ENCODE measurements at places on chromosomes 16 and 17.

- no peak for DNase-seq
These were observed 273.1 kb downstream of the PHKB start for GRCh38 chr16:47734081-47734857.

DNA sequence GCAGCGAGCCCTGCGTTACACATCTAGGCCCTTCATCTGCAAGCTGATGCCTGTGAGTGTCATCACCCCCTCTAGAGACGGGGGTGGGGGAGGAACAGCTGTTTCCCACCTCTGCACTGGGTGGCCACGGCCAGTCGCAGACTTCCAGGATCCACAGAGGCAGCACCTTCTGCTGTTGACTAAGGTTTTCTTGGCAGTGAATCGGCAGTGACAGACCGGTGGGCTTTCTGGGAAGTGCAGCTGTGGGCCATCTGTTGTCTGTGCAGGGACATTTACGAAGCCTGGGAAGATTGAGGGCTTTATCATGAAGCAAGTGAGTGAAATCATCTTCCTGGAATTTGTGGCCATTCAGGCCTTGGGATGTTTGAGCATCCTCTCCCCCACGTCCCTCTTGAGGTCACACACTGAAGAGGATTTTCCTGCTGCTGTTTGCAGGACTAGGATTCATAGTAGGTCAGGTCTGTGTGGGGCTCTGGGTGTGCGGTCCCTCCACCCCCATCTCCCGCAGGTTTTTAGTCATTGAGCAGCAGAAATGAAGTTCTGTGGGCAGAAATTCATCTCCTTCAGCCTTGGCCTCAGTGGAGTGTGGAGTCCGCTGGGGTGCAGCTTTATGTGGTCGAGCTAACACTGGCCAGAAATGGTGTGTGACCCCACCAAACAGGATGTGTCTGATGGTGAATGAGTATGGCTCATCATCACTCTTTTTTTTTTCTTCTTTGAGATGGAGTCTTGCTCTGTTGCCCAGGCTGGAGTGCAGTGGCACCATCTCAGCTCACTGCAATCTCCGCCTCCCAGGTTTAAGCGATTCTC, 12.0 kb downstream of the PGS1 start:
- DNase-seq: no peak

DNA sequence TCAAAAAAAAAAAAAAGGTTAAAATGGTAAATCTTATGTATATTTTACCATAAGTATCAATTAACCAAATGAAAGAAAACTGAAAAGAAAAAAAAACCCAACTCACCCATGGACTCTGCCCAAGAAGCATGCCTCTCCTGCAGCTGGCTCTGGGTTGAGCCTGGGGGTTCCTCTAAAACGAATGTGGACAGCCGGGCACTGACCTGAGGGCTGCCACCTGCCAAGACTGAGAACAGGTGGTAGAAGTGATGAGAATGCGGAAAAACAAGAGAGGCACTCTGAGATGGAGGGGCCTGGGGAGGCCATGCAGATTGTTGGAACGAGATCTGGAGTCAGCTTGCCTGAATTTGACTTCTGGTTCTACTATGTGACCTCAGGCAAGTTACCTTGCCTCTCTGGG, 85.5 kb upstream of the MSI2 start:
- no peak for DNase-seq

- no peak for DNase-seq
These were observed 9.0 kb upstream of the MTSS2 start for GRCh38 chr16:70694868-70695218.

DNA sequence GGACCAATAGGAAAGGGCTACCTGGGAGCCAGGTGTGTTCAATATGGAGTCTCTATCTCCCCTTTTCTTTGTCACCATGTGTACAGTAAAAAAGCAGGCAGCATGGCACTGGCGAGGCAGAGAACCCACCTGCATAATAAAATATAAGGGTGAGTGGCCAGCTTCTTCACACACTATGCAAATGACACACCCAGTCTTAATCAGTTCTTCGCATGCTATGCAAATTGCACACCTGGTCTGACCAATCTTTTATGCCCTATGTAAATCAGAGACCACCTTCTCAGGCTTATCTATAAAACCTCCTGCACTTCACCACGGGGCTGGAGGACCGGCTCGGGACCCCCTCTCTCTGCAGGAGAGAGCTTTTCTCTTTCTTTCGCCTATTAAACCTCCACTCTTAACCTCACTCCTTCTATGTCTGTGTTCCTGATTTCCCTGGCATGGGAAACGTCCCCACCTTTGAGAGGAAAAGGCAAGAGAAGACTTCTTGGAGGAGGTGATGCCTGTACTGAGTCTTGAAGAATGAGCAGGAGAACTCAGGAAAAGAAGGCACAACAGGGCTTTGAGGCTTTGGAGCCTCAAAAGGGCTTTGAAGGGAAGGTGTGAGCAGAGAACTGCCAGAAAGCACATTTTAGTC, 502.1 kb downstream of the GRIN2A start:
- no peak for DNase-seq

DNA sequence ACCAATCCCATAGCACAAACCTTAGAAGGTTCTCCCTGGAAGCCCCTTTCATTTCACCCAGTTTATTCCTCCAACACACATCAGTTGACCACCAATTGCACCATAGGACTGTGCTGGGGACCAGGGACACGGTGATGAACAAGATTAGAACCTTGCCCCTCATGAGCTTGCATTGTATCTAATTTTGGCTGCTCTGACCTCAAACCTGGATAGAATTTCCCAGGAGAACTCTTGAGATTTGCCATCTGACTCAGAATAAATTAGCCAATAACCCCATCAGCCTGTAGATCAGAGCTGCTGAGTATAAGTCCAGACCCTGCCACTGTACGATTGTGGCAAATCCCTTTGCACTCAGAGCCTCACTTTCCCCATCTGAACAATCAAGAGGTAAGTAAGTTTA, 52.1 kb downstream of the CDH11 start:
- DNase-seq: no peak

- no peak for DNase-seq
These were observed 37.8 kb downstream of the CYB5D2 start for GRCh38 chr17:4180791-4181190.

DNA sequence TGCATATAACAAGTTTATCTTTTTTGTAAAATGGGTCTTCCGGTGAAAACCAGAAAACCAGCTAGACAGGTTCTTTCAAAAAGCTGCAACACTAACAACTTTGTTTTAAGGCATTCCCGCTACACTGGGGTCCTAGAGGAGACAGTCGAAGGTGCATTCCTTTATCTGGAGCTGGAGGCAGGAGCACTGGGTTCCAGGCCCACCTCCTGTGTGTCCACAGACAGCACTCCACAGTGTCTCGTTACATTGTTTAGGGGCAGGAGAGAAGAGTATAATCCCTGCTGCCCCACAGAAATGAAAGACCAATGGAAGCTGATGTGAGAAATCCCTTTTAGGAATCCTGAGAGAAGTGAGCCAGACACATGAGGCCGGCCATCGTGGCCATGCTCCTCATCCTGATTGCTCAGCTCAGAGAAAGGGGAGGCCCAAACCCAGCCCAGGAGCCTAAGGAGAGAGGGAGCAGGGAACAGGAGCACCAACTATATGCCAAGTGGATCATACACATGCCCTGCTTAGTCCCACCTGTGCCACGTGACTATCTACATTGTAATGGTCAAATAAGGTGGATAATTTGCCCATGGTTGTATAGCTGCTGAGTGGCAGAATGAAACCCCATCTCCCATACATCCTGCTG, 59.5 kb downstream of the CCDC182 start:
- DNase-seq: no peak

- no peak for DNase-seq
These were observed 17.9 kb upstream of the HEXD start for GRCh38 chr17:82400206-82400605.

- DNase-seq: no peak
These were observed 16.0 kb upstream of the TANC2 start for GRCh38 chr17:62950067-62950466.

DNA sequence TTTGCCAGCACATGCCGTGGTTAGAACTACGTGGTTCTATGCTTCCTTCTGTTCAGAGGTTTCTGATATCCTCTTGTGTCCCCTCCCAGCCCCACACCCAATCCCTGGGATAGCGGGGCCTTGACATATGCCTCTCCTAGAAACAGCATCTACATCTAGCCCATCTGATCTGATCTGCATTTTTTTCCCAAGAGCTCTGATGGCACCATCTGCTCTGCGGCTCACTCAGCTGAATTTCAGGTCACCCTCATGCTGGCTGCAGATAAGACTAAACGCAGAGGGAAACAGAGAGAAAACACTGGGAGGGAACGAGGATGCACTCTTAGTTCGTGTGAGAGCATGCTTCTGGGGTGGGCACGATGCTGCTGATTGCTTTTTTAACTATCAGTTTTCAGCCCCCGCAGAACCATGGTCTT, 10.7 kb downstream of the WIPI1 start:
- no peak for DNase-seq

DNA sequence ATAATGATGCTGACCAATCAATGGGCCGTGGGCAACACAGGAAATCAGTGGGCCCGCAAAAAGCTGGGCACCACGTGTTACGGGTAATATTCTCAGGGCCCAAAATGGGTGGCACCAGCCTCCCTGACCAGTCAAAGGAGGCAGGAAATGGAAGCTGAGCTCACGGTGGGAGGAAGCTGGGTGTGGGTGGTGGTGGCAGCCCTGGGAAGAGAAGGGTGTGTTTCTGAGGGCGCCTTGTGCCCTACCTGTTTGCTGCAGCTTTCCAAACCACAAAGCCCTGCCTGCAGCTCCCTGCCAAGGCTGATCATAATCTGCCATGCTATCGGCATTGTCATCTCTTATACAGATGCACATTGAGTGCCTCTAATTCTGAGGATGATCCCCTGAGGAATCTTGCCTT, 457.9 kb downstream of the SLC39A11 start:
- DNase-seq: no peak

- no peak for DNase-seq
These were observed 59.0 kb upstream of the ATP2A3 start for GRCh38 chr17:4023220-4023619.

DNA sequence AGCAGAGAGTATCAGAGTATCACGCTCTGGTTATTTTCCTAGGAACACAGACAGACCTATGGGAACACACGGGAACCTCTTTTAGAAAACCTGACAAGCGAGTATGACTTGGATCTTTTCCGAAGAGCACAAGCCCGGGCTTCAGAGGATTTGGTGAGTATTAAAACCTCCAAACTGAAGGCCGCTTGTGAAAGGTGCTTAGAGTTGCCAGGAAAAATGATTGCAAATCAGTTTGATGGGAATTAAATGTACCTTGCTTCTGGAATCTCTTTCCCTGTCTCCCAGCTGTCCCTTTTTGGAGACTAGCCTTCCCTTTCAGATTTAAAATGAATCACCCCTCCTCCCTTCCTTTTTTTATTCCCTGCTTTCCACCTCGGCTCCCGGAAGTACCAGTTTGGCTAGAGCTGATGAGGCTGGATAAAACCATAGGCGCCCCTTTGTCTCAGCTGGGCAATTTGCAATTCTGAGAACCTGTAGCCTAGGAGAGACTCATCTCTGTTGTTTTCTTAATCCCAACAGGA, 27.3 kb downstream of the KAT7 start:
- DNase-seq: no peak

- DNase-seq: no peak
These were observed 5.0 kb upstream of the ALDH3A1 start for GRCh38 chr17:19753051-19753509.

DNA sequence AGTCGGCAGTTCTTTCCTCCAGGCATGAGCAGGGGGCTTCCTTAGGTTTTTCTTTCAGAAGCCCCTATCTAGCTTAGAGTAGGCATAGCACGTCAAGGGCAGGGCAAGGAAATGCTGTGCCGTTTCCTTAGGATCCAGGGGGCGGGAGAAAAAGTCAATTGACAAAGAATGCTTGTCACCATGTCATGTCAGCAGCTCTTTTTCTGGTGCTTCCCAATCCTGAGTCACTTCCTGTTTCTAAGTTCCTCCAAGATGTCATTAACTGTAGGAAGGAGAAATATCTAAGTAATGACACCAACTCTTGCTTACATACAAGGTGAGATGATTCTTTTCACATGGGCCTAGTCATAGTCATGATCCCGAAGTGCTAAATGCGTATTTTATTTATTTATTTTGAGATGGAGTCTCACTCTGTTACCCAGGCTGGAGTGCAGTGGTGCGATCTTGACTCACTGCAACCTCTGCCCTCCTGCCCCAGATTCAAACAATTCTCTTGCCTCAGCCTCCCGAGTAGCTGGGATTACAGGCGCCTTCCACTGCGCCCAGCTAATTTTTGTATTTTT, 35.2 kb downstream of the GJC1 start:
- no peak for DNase-seq

DNA sequence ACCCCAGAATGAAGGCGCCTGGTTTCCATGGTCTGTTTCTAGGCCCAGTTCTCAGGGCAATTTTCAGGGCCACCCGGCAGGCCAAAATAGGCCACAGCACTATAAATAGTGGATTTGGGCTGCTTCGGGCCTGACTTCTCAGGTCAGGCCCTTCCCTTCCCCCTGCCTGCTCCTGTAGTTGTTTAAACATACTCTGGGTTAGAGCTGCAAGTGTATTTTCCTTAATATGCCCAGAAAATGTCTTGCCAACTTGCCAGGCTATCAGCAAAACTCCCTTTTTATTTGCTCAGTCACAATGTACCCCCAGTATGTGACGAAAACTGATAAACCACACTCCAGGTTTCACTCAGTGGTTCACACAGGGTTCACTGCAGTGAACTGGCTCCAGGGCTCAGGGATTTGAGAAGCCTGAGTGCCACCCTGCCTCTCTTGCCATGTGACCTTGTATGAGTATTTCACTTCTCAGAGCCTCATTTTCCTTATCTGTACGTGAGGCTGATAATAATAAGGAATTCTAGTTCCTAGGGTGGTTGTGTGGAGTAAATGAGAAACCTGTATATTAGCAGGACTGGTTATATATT, 76.5 kb downstream of the GPRC5B start:
- no peak for DNase-seq

- no peak for DNase-seq
These were observed 33.7 kb downstream of the SRCIN1 start for GRCh38 chr17:38571833-38572668.

- no peak for DNase-seq
These were observed 2.2 kb downstream of the RNF213 start for GRCh38 chr17:80262775-80263244.

DNA sequence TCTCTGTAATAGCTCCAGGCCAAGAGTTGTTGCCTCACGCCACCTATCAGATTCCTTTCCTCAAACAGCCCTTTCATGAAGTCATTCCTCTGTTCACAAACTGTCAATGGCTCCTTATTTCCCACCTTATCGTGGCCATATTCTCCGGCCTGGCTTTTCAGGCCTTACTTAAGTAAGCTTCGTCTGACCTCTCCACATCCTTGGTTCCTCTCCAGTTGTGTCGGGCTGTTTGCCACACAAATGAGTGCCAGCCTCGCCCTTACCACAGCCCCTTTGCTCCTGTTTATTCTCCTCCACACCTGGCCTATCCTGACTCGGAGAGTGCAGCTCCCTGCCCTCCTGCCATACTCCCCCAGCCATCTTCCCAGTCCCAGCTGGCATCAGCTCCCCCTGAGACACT, 2.0 kb downstream of the TP53I13 start:
- no peak for DNase-seq

- no peak for DNase-seq
These were observed 702 bp upstream of the WNT3 start for GRCh38 chr17:46818929-46819859.

DNA sequence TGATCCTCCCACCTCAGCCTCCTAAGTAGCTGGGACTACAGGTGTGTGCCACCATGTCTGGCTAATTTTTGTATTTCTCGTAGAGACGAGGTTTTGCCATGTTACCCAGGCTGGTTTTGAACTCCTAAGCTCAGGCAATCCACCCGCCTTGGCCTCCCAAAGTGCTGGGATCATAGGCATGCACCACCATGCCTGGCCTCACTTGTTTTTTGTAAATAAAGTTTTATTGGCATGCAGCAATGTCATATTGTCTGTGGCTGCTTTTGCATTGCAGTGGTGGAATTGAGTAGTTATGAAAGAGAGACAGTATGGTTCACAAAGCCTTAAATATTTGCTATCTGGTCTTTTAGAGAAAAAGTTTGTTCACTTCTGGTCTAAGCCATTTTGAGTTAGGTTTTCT, 124.7 kb downstream of the PRKCA start:
- no peak for DNase-seq
